ENCODE measurements at places on chromosomes 4 and X.

DNA sequence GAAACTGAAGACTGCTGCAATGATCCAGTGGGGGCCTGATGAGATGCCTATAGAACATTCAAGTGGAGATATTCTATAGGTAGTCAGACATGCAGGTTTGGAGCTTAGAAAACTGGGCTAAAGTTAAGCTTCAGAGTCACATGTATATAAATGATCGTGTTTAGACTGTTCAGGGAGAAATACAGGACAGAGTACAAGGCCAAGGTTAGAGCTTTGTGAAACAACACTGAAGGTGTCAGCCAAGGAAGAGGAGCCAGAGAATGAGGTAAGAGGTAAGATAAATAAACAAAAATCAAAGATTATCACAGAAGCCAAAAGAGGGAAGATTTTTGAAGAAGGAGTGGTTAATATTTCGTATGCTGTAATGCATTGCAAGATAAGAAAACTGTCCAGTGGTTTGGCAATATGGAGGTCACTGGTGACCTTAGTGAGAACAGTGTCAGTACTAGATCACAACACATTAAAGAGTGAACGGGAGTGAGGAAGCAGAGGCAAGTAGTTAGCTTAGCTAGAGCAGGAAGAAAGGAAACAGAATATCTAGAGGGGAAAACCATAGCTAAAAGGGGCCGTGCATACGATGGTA, 58.0 kb upstream of the KLHL13 start:
- H3K27ac ChIP-seq, result no peak overlapping the region
- DNase-seq, result no peak
- H3K36me3 ChIP-seq, result no peaks in the 10 kb centered on the region
- H3K4me1 ChIP-seq, result no peaks in the 10 kb centered on the region
- peaks cover 10% of the 10 kb centered on the region for H3K27me3 ChIP-seq

- H3K27me3 ChIP-seq, result peaks cover 11% of the 10 kb centered on the region
- H3K4me1 ChIP-seq, result peaks cover 6% of the 10 kb centered on the region
- H3K27ac ChIP-seq, result peak overlapping the region; percentile 8
- H3K4me3 ChIP-seq, result no peak overlapping the region
- no peaks in the 10 kb centered on the region for H3K36me3 ChIP-seq
- DNase-seq, result no peak
Observed at GRCh38 chrX:35617836-35618235, 180.3 kb upstream of the MAGEB16 start.

GRCh38 chrX:108306086-108306485, 132.1 kb downstream of the COL4A6 start:
- H3K27me3 ChIP-seq, result peaks cover 26% of the 10 kb centered on the region
- H3K36me3 ChIP-seq, result no peaks in the 10 kb centered on the region
- DNase-seq, result no peak
- H3K27ac ChIP-seq, result no peak overlapping the region
- H3K4me1 ChIP-seq, result no peaks in the 10 kb centered on the region

DNA sequence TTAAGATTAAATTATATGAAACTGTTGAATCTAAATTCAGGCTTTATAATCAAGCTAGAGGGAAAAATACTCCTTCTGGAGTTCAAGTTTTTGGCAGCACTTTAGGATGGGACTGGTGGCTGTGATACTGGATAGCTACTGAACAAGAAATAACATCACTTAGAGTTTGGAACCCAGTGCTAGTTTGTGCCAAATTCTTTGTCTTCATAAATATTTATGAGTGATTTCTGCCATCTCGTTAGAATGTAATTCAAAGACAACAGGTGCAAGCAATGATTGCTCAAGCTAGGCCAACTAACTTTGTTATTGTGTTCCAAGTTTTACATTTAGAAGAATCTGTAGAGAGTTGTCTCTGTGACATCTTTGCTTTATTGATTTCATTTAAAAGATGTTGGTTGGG, 417.9 kb downstream of the FAT4 start:
- peaks cover 65% of the 10 kb centered on the region for H3K4me1 ChIP-seq
- H3K36me3 ChIP-seq, result no peaks in the 10 kb centered on the region
- no peak overlapping the region for H3K27ac ChIP-seq

DNA sequence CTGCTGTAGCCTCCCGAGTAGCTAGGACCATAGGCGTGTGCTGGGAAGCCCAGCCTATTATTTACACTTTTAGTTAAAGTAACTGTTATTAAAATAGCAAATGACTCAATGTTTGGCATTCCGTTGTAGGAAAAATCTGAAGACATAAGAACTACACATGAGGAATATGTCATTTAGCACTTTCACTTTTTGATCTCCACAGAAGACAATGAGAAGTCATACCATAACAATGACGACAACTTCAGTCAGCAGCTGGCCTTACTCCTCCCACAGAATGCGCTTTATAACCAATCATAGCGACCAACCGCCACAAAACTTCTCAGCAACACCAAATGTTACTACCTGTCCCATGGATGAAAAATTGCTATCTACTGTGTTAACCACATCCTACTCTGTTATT, 6.7 kb downstream of the GPR34 start:
- DNase-seq, result no peak
- no peak overlapping the region for H3K4me3 ChIP-seq
- H3K36me3 ChIP-seq, result no peaks in the 10 kb centered on the region

DNA sequence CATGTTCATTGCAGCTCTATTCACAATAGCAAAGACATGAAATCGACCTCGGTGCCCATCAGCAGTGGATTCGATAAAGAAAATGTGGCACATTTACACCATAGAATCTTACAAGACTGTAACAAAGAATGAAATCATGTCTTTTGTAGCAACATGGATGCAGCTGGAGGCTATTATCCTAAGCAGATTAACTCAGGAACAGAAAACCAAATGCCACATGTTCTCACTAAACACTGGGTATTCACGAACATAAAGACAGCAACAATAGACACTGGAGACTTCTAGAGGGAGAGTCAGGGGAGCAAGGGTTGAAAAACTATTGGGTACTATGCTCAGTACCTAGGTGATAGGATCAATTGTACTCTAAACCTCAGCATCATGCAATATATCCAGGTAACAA, 180.5 kb downstream of the PPP1R2C start:
- H3K4me1 ChIP-seq, result no peaks in the 10 kb centered on the region
- no peak overlapping the region for H3K27ac ChIP-seq
- DNase-seq, result no peak
- H3K36me3 ChIP-seq, result no peaks in the 10 kb centered on the region

- H3K27ac ChIP-seq, result no peak overlapping the region
- no peaks in the 10 kb centered on the region for H3K27me3 ChIP-seq
- H3K36me3 ChIP-seq, result no peaks in the 10 kb centered on the region
- H3K4me3 ChIP-seq, result no peak overlapping the region
- H3K4me1 ChIP-seq, result peaks cover 19% of the 10 kb centered on the region
- DNase-seq, result no peak
Observed at GRCh38 chr4:184534511-184535391, 60.4 kb upstream of the IRF2 start.

DNA sequence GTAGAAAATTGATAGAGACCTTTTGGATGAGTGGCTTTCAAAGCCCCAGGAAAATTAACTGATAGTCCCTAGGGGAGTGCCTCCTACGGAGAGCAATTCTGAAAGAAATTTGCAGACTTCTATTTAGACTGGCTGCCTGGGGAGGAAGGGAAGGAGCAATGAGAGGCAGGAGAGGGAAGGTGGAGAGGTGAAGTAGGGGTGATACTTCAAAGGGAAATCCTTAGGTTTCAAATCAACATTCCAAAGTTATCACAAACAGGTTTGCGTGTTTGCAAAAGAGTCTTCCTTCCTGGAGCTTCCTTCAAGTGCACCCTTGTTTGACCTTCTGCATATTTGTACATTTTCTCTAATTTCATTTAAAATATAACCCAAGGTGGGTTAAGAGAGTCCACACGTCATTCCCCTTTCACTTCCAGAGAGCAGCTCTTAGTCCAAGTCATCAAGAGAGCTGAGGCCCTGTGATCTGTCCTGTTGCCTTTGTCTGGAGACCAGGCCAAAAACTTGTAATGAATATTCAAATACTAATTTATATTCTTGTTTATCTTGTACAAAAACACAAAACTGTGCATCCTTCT, 157.8 kb downstream of the CLCN4 start:
- no peak overlapping the region for H3K4me3 ChIP-seq
- no peak for DNase-seq
- no peak overlapping the region for H3K27ac ChIP-seq
- H3K27me3 ChIP-seq, result peaks cover 7% of the 10 kb centered on the region

GRCh38 chr4:155734065-155734464, 24.8 kb upstream of the GUCY1B1 start:
- no peak overlapping the region for H3K27ac ChIP-seq
- H3K4me1 ChIP-seq, result no peaks in the 10 kb centered on the region
- H3K36me3 ChIP-seq, result no peaks in the 10 kb centered on the region

DNA sequence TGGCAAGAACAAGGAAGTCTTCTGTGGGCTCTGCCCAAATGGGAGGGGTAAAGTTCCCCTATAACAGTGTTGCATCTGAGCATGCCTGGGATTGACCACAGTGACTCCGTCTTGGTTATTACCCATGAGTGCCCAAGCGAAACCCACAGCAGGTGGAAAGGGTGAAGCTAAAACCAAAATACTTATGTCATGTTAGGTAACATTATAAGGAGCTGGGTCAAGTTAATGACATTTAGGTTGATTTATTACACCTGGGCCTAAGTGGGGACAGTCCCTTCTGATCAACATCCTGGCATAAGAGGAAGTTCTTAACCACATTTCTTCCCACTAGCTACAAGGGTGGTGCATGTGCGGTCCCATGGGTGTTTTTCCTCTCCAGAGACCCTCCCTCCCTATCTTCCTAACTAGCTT, 1.3 kb upstream of the ZNF732 start:
- DNase-seq, result no peak
- no peaks in the 10 kb centered on the region for H3K36me3 ChIP-seq
- H3K27me3 ChIP-seq, result no peaks in the 10 kb centered on the region

- H3K27ac ChIP-seq, result no peak overlapping the region
- H3K4me1 ChIP-seq, result no peaks in the 10 kb centered on the region
- no peaks in the 10 kb centered on the region for H3K36me3 ChIP-seq
- peak; percentile 52 for DNase-seq
Observed at GRCh38 chr4:153153339-153153871, 50.8 kb upstream of the TRIM2 start.

DNA sequence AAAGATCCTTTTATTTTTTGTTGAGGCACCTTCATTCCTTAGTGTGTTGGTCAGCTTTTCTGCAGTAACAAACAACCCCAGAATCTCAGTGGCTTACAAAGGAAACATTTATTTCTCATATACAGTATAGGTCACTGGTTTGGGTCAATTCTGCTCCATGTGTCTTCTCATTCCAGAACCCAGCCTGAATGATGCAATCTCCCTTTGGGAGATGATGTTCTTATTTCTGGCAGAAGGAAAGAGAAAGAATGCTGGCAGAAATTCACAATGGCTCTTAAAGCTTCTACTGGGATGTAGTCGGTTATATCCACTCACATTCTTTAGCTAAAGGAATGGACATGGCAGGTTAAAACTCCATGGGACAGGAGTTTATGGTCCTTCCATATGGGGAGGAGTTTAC, 42.3 kb downstream of the IDS start:
- H3K27ac ChIP-seq, result no peak overlapping the region
- H3K4me1 ChIP-seq, result peaks cover 5% of the 10 kb centered on the region
- no peaks in the 10 kb centered on the region for H3K27me3 ChIP-seq

DNA sequence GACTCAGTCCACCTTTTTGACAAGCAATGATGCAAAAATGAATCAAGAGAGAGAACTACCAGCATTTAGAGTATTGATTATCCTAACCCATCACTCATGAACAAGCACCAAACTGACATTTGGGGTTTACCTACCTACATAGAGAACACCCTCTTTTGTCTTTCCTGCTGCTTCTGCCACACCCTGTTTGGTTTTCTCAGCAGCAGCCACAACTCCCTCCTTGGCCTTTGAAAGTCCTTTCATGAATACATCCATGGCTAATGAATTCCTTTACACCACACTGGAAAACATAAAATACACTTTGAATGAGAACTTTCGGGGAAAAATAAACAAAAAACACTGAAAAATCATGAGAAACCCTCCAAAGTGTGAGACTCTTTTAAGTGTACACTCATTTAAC, 1.5 kb downstream of the SNCA start:
- peaks cover 18% of the 10 kb centered on the region for H3K36me3 ChIP-seq
- H3K4me1 ChIP-seq, result peaks cover 19% of the 10 kb centered on the region
- no peak for DNase-seq
- peak overlapping the region; percentile 89 for H3K4me3 ChIP-seq
- no peaks in the 10 kb centered on the region for H3K27me3 ChIP-seq
- peak overlapping the region; percentile 2 for H3K27ac ChIP-seq

DNA sequence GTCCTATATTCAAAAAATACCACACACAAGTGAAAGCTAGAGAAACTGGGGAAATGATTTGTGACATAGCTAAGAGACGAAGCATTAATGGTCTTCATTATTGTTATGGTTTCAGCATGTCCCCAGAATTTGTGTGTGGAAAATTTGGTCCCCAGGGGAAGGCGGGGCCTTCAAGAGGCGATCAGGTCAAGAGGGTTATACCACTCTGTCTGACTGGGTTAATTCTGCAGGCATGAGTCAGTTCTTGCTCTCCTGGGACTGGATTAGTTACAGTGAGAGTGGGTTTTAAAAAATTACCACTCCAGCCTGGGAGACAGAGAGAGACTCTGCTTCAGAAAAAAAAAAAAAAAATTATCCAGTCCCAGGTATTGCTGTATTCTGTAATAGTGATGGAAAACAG, 2.1 kb upstream of the MTNR1A start:
- H3K27ac ChIP-seq, result no peak overlapping the region
- no peaks in the 10 kb centered on the region for H3K27me3 ChIP-seq
- peaks cover 7% of the 10 kb centered on the region for H3K4me1 ChIP-seq
- H3K36me3 ChIP-seq, result no peaks in the 10 kb centered on the region
- no peak overlapping the region for H3K4me3 ChIP-seq

GRCh38 chr4:74123065-74123728, 24.2 kb upstream of the CXCL2 start:
- peaks cover 23% of the 10 kb centered on the region for H3K4me1 ChIP-seq
- H3K36me3 ChIP-seq, result peaks cover 60% of the 10 kb centered on the region
- H3K27ac ChIP-seq, result no peak overlapping the region
- no peak overlapping the region for H3K4me3 ChIP-seq

- H3K27me3 ChIP-seq, result no peaks in the 10 kb centered on the region
- H3K36me3 ChIP-seq, result peaks cover 6% of the 10 kb centered on the region
- peaks cover 14% of the 10 kb centered on the region for H3K4me1 ChIP-seq
- no peak overlapping the region for H3K4me3 ChIP-seq
Observed at GRCh38 chr4:125847518-125847917, 532.8 kb downstream of the FAT4 start.

DNA sequence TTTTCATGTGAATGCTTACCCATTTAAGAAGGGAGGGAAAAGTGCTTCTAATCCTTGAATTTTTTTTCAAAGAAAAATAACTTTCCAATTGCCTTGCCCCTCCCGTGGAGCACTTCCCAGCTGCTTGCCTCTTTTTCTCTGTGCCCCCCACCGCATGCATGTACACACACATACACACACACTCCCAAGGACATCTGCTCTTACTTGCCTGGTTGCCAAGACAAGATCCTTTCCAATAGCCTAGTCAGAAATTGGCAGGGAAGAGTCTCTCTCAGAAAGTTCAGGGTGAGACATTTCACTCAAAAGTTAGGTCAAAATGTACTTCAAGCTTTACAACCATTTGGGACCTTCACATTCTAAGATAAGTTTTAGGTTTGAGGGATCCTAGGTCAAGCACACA, 10.9 kb downstream of the HHIP start:
- no peaks in the 10 kb centered on the region for H3K27me3 ChIP-seq
- H3K4me1 ChIP-seq, result no peaks in the 10 kb centered on the region
- H3K36me3 ChIP-seq, result no peaks in the 10 kb centered on the region
- DNase-seq, result no peak
